Heart right ventricle (tissue), 16 donors: ENCODE measurements at places on chromosomes 1 and 21.

DNA sequence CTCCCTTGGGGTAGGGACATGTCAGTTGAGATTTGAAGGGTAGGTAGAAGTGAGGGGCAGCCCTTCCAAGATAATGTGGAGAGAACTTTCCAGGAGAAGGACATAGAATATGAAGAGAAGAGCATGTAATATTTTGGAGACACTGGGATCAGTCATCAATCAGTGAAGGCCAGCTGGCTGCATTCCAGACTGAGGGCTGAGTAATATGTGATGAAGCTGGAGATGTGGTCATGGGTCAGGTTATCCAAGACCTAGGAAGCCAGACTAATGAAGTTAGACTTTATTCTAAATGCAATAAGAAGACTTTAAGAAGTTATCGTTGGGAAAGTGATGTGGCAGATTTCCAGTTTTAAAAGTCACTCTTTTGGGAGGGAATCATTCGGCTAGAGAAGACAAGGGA is 262.0 kb downstream of the HMCN1 start:
- H3K27ac ChIP-seq, result no peak overlapping the region
- DNase-seq, result peak; percentile 16
- no peaks in the 10 kb centered on the region for H3K27me3 ChIP-seq

DNA sequence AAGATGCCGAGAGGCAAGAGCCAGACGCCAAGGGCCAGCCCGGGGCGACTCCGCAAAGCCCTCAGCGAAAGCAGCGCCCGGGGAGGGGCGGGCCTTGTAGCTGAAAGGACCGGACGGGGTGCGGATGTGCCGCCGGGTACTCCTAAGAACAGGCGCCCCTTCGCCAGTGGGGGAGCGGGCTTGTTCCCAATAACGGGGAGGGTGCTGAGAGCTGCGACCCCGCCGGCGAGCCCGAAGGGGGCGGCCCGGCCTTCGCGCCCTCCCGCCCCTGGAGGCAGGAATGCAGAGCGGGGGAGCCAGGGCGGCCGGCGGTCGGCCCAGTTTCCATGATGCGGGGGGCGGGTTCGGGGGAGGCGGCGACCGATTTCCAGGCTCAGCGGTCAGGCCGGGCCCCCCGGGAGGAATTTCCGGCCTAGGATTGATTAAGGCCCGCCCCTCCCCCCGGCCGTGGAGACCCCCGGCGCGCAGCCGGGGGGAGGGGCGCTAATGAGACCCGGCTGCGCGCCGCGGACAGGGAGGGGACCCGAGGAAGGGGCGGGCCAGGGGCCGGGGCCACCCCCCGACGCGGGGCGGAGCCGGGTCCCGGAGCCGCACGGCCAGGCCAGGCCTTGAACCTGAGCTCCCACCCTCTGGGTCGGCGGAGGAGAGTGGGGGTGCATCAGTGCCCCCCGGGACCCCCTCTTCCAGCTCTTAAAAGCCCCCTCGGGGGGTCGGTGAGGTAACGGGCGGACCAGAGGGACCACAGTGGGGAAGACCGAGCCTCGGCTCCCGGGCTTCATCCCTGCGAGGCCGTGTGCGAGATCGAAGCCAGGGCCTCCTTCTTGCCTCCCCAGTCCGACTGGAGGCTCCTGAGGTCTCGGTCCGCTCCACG is 898 bp upstream of the TMEM200B start:
- peaks cover 36% of the 10 kb centered on the region for H3K4me1 ChIP-seq
- H3K4me3 ChIP-seq, result peak overlapping the region; percentile 66
- peak overlapping the region; percentile 94 for H3K27ac ChIP-seq
- peaks cover 11% of the 10 kb centered on the region for H3K27me3 ChIP-seq
- DNase-seq, result peak; percentile 90

DNA sequence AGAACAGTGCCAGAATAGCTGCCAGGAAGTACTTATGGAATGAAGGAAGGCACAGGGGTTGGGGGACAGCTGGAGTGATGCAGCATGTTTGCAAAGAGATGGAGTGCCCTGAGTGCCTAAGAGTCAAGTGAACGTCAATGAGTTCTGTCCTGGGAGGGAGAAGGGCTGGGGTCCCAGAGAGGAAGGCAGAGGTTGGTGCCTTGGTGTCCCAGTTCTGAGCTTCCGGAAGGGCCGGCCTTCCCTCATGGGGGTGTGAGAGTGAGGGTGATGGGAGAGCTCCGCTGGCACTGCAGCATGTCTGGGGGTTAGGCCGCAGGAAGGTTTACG is 17.6 kb downstream of the NES start:
- DNase-seq, result no peak
- H3K27ac ChIP-seq, result peak overlapping the region; percentile 94
- no peaks in the 10 kb centered on the region for H3K36me3 ChIP-seq
- peak overlapping the region; percentile 14 for H3K4me3 ChIP-seq

- H3K4me3 ChIP-seq, result no peak overlapping the region
- DNase-seq, result no peak
- H3K36me3 ChIP-seq, result peaks cover 8% of the 10 kb centered on the region
Observed at GRCh38 chr1:21868941-21869454, 56.9 kb downstream of the LDLRAD2 start.

- no peak for DNase-seq
- peaks cover 13% of the 10 kb centered on the region for H3K36me3 ChIP-seq
- H3K4me3 ChIP-seq, result no peak overlapping the region
- H3K27me3 ChIP-seq, result no peaks in the 10 kb centered on the region
Observed at GRCh38 chr1:42209526-42210251, 45.1 kb upstream of the GUCA2A start.

GRCh38 chr1:174797398-174797797 is 202.3 kb upstream of the CACYBP start:
- H3K36me3 ChIP-seq, result no peaks in the 10 kb centered on the region
- peaks cover 3% of the 10 kb centered on the region for H3K4me1 ChIP-seq
- H3K27me3 ChIP-seq, result no peaks in the 10 kb centered on the region
- no peak overlapping the region for H3K4me3 ChIP-seq
- no peak for DNase-seq

GRCh38 chr1:74508449-74508848 is 4.0 kb downstream of the LRRC53 start:
- no peak overlapping the region for H3K4me3 ChIP-seq
- H3K36me3 ChIP-seq, result no peaks in the 10 kb centered on the region
- peaks cover 4% of the 10 kb centered on the region for H3K4me1 ChIP-seq
- H3K27me3 ChIP-seq, result no peaks in the 10 kb centered on the region
- H3K27ac ChIP-seq, result no peak overlapping the region

- no peak for DNase-seq
- H3K27ac ChIP-seq, result no peak overlapping the region
- no peaks in the 10 kb centered on the region for H3K27me3 ChIP-seq
- no peak overlapping the region for H3K4me3 ChIP-seq
Observed at GRCh38 chr21:42189860-42190485, 29.0 kb upstream of the ABCG1 start.

- DNase-seq, result no peak
- no peak overlapping the region for H3K27ac ChIP-seq
- H3K27me3 ChIP-seq, result no peaks in the 10 kb centered on the region
Observed at GRCh38 chr1:230199034-230199433, 132.0 kb downstream of the GALNT2 start.

- no peaks in the 10 kb centered on the region for H3K36me3 ChIP-seq
- no peaks in the 10 kb centered on the region for H3K27me3 ChIP-seq
- H3K4me3 ChIP-seq, result no peak overlapping the region
- DNase-seq, result no peak
- peak overlapping the region; percentile 31 for H3K27ac ChIP-seq
Observed at GRCh38 chr1:48215222-48215621, 7.3 kb upstream of the SLC5A9 start.

- no peaks in the 10 kb centered on the region for H3K27me3 ChIP-seq
- no peaks in the 10 kb centered on the region for H3K36me3 ChIP-seq
- peak overlapping the region; percentile 96 for H3K27ac ChIP-seq
- no peak for DNase-seq
Observed at GRCh38 chr1:5992814-5993555, 760 bp upstream of the NPHP4 start.

DNA sequence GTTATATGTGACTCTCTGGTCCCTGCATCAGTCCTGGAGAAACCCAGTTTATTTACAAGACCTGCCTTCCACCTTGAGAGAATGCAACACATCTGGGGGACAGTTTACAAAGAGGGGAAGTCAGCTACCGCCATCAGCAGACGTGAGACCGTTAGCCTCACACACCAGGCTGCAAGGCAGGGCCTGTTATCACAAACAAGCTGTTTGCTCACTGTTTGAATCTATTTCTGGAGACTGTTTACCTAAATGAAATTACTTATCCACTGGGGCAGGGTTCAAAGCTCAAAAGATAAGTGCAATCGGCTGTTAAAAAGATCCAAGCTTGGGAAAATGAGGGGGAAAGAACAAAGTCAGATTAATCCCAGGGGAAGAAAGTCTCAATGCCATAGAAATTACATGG is 134.4 kb downstream of the ZNF281 start:
- H3K27ac ChIP-seq, result no peak overlapping the region
- no peak overlapping the region for H3K4me3 ChIP-seq

DNA sequence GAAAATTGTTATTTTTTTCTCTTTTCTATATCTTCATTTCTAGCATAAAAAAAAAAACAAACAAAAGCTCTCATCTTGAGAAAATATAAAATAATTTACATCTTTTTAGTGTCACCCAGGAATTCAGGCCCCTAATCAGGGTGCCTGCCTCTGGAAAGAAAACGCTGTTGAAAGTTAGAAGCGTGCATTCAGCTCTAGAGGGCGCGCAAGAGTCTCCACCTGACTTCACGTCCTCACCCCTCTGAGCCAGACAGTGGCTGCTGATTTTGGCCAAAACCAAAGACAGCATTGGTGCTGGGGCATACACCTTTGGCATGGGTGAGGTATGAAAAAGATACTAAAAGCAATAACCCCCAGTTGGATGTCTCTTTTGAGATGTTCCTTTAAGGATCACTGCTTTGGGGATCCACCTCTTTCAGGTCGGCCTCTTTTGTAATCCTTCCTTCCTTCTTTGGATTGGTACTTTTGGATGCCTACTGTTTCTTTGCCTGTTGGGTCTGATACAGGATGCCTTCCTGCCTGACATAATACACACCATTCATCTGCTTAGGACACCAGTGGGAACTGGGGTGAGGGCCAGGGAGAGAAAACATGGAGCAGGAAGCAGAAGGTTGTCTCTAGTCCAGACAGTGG is 77.6 kb upstream of the CHRM3 start:
- no peaks in the 10 kb centered on the region for H3K36me3 ChIP-seq
- H3K27ac ChIP-seq, result no peak overlapping the region
- H3K4me1 ChIP-seq, result no peaks in the 10 kb centered on the region
- H3K4me3 ChIP-seq, result no peak overlapping the region
- no peaks in the 10 kb centered on the region for H3K27me3 ChIP-seq
- DNase-seq, result no peak
